ENCODE measurements at places on chromosomes 2 and 18. TPM values are rescaled to one million over a fixed set of nuclear protein-coding genes. Genes with fewer than 3 reads are reported as not detected.

The TTN gene
- polyA plus RNA-seq = 337 TPM

The BIN1 gene
- 1,160 TPM for polyA plus RNA-seq

GRCh38 chr18:596288-596881 lies 403 bp upstream of the CLUL1 start:
- DNase-seq = no peak

GRCh38 chr18:50659091-50660003 lies 99.5 kb downstream of the MAPK4 start:
- no peak for DNase-seq

DNA sequence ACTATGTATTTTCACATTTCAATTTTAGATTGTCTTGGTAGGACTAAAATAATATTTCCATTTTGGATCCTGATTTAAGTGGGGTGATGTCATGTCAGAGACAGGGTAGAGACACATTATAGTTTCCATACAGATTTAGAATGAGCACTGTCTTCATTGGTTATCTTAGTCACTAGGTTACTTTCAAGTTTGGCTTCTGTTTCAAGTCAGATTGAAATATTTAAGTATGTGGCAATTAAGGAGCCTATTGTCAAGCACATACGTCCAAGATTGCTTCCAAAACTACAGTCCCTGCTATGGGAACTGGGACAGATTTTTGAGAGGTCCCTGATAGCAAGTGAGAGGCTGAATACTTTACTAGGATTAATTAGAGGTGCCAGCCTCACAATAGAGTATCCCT lies 89.2 kb upstream of the FAM117B start:
- no peak for DNase-seq
